ENCODE measurements at places on chromosomes 1 and 21.

DNA sequence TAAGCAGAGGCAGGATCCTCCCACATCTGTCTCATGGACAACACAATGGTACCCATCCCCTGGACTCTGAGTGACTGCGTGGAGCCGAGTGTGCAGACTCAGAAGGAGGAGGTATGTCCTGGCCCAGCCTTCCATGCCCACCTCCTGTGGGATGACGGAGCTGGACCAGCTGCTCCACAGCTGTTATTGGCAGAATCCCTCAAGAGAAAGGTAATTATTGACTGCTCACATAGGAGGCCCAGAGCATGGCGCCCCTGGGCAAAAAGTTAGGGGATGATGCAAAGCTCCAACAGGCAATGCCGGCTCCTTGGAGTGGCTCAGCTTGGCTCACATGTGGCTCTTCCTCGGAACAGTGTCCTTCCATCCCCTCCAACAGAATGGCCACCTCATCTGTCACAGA lies 12.2 kb upstream of the ACTRT2 start:
- no peak for DNase-seq

GRCh38 chr1:103387898-103388297 lies 137.6 kb upstream of the RNPC3 start:
- no peak for DNase-seq

GRCh38 chr1:201970334-201971159 lies 11.9 kb upstream of the RNPEP start:
- DNase-seq, result no peak

DNA sequence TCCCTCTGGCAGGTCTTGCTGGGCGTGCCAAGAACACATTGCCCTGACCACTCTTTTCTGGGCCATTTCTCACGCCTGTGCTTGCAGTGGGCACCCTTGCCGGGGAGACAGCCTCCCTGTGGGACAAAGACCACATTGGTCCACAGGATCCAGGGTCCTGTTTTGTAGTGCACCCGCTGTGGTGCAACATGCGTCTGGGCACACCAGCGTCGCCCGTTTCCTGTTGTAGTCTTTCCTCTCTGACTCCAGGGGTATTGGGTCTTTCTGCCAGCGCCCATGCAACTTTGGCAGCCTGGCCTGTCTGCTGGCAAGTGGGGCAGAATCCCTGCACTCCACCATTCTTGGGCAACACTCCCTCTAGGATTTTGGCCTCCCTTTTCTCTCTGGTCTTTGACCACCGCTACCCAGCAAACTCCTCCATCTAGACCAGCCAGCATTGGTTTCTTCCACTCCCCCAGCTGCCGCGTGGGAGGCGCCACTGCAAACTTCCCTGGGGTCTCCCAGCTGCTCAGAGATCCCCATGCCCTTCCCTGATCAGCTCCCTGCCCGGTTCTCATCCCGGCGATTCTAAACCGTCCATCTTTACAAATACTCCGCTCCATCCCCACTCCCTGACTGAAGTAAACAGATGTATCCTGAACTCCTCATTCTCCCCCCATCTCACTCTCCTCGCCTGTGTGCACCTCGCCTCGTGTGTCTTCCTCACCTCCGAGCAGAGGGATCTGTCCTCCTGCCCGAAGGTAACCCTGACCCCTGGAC lies 1.2 kb upstream of the TPRG1L start:
- no peak for DNase-seq

DNA sequence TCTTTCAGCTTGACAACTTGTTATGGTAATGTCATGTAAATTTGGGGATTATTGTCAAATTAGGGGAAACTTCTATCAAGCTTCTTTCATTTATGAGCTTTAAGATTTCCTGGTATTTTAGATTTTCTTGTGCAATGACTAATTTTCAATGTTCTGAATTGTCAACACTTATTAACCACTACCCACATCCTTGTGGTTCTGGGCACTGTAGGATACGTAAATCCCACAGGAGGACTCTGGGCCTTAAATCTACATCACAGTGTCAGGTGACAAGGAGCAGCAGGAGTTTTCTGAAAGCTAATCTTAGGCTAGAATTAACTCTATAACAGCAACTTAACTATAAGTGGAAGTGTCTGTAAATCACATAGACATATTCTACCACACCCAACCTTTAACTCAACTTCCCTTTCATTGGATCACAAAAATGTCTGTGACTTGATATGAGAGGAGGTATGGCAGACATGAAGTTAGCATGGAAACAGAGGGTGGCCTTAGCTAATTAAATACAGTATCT lies 397.7 kb downstream of the HLX start:
- DNase-seq, result no peak

- no peak for DNase-seq
Measured at GRCh38 chr21:38140207-38140903, 116.4 kb upstream of the KCNJ15 start.

Data from retina (tissue), 1 donor.